Stimulated activated CD4-positive, alpha-beta T cell treated with anti-CD3 and anti-CD28 coated beads, Interleukin-1b, Interleukin-23, amount 100 ng/mL, for 1 hour (primary cell): ENCODE measurements at places on chromosomes 7 and 10.

DNA sequence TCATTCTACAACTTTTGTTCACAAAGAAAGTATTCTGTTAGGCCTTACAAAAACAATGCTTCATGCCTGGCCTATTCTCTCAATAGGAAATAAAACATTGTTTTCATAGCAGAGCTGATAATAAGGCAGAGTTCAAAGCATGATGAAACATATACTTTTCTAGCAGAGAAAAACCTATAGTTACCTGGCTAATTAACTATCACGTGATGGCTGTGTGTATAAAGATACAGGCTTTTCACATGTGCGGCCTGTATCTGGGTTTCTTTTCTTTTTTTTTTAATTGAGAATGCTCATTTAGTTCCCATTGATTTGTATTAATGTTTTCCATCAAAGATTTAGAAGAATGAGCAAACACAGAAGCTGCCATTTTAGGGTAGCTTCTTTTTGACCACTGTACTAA lies 51.7 kb downstream of the ARID5B start:
- DNase-seq = no peak

GRCh38 chr10:69892406-69892805 lies 90.7 kb downstream of the COL13A1 start:
- no peak for DNase-seq

- no peak for DNase-seq
These were observed 206.9 kb downstream of the EBF3 start for GRCh38 chr10:129756912-129757901.

GRCh38 chr7:51007551-51008505 lies 225.1 kb upstream of the GRB10 start:
- DNase-seq = no peak

DNA sequence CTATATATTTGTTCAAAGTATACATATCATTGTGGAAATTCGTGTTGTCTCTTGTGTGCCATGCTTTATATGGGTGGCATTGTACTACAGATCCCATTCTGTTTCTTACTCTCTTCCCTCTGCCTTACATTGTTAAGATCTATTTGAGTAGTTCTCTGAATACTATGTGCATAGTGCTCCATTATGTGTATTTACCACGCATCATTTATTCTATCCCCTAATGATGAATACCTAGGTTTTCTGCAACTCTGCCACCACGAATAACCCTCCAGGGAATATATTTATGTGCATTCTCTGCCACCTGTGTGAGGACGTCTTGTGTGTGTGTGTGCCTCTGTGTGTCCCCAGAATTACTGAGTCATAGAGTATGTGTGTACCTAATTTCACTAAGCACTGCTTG lies 431.2 kb upstream of the C7orf33 start:
- no peak for DNase-seq

- no peak for DNase-seq
These were observed 170.4 kb downstream of the DKK1 start for GRCh38 chr10:52484206-52485065.

- DNase-seq = no peak
These were observed 146.1 kb downstream of the MAGI2 start for GRCh38 chr7:79307376-79307775.

DNA sequence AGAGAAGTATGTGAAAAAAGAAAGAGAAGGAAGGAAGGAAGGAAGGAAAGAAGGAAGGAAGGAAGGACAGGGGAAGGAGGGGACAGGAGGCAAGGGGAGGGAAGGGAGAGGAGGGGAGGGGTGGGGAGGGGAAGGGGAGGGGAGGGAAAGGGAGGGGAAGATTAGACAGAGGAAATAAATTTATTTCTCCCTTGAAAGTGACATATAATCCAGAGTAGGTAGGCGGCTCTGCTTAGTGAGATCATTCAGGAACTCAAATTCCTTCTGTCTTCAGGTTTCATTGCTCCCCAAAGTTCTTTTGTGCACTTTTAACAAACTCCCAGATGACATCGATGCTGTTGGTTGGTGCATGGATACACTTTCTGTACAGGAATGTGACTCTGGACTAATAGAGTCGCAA lies 594.7 kb upstream of the STEAP1 start:
- DNase-seq = no peak

- no peak for DNase-seq
These were observed 124.2 kb upstream of the ZNF746 start for GRCh38 chr7:149621776-149622175.

DNA sequence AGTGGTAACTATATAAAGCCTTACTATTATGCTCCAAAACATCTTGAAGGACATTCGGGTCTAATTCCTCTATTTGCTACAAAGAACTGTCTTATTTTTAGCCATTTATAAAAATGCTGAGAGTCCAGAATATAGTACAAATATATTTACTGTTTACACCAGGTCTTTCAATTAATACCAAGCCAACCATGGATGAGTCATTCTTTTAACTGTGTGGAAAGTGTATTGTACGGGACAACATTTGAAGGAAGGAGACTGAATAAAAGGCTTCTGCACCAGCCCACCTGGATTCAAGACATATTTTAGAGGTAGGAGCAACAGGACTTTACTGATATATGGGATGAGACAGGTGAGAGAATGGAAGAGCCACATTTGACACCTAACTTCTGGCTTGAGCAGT lies 35.4 kb downstream of the MASTL start:
- no peak for DNase-seq

- no peak for DNase-seq
These were observed 191.1 kb upstream of the ADO start for GRCh38 chr10:62613424-62613823.

DNA sequence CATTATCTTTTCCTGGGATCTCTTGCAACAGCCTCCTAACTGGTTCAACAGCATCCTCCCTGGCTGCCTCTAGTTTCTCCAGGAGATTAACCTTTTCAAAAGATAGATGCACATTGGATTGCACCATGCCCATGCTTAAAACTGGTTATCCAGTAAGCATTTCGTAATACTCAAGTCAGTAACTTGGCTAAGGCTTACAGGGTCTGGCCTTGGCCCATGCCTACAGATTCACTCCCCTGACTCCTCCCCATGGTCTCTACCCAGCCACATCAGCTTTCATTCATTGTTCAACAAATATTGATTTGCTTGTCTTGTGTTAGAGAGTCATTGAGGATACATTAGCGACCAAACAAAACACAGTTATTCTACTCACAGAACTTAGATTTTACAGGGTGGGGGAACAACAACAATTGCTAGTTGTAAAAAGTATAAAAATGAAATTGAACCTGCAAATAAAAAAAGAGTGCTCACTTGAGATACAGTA lies 1.8 kb upstream of the KIF20B start:
- DNase-seq = no peak

GRCh38 chr10:104835422-104835821 lies 194.3 kb downstream of the SORCS3 start:
- no peak for DNase-seq

DNA sequence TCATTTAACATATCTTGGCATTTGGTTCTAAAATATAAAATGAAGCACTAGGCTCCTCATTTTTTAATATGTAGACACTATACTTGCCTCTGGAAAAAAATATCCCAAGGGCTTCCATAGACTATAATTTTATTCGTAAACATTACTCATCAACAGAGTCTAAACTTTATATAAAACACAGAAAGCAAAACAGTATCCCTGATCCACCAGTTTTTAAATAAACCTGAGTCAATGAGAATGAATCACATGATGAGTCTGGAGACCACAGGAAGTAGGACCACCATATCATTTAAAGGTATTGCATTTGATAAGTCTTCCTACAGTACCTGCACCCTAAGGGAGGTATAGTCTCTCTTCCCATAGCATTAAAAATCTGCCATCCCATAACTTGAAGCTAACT lies 228.0 kb downstream of the DGKI start:
- DNase-seq = no peak

GRCh38 chr10:124186956-124187355 lies 93.6 kb upstream of the CHST15 start:
- no peak for DNase-seq

GRCh38 chr7:135291809-135292253 lies 58.2 kb downstream of the STRA8 start:
- no peak for DNase-seq

- DNase-seq = no peak
These were observed 309.2 kb downstream of the GPR158 start for GRCh38 chr10:25483999-25484398.

DNA sequence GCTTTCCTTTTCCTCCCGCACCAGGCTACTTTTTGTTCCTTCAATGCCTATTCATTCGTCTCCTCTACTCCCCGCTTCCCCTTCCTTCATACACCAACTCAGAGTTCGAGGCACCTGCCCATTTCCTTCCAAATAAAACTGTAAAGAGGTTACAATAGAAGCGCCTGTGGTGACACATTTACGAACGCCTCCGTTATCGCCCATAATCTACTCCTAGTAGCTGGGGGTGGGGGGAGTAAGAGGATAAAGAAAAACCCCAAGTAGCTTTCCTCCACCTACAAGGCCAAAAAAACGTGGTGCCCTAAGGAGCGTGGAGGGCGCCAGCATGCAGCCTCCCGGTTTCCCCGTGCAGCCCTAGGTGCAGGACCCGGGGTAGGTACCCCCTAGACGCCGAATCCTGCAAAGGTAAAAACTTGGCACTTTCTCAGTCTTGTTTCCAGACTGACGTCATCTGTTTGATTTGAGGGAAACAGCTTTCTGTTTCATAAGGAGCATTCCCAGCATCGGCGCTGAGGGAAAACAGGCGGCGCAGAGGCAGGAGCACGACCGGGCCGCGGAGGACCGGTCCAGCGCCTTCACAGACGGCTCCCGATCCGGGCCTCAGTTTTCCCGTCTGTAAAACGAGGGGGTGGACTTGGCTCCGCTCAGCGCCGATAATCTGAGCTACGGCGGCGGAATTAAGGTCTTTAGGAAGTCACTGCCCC lies 922 bp downstream of the PPA1 start:
- DNase-seq = no peak

DNA sequence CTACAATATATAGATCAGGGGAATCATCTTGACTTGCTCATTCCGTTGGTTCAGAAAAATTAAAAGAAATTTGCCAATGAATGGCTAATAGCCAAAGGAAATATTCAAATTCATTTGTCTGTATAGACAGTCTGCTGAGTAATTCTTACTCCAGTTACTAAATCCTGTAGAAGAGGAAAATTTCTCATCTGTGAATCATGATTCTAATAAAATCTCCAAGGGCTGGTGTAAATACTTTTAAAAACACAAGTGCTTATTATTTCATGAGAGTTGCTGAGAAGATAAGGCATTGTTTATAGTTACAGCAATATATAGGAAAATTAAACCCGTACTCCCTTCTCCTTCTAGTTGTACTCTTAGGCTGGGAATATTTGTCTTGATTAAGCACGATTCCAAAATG lies 53.0 kb downstream of the WNT2 start:
- DNase-seq = no peak

DNA sequence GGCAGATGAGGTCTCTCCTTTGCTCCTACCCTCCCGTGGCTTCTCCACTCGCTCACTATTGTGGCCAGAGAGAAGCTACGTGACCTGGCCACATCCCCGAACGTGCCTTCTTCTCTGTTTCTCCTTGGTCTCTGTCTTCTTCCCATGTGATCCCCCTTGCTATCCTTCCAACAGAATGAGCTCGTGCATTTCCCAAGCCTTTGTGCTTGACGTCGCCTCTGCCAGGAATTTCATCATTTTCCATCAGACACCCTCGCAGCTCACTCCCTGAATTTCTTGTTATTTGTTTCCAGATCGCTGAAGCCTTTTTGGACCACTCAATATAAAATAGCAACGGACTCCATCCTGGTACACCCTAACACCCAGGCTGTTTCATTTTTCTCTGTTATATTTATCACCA lies 13.8 kb upstream of the INHBA start:
- DNase-seq = no peak

- no peak for DNase-seq
These were observed 179.2 kb downstream of the DYNC1I1 start for GRCh38 chr7:95951531-95951930.

GRCh38 chr7:143295870-143296269 lies 7.7 kb downstream of the CASP2 start:
- DNase-seq = no peak

- DNase-seq = peak; percentile 15
These were observed 151.5 kb downstream of the RNF216 start for GRCh38 chr7:5629941-5630340.

DNA sequence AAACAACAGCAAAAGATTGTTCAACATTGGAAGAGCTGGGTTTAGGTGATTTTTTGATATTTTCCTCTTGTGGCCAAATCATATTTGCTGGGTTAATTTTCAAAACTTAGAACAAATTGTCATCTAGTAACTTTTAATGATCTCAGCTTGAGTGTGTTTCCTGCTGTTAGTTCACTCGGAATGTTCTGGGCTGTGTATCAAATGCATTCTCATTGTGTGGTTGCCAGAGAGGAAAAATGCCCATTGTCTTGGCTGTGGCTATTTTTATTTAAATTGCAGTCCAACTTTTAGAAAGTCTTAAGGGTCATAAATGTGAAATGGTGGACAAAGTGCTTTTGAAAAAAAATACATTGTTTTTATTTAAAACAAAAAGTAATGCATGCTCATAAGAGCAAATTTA lies 542.0 kb downstream of the TNS3 start:
- no peak for DNase-seq
